ENCODE measurements at places on chromosomes 12 and 14.
A peak's percentile ranks its signal among the peaks of the same experiment; 100 is the strongest.

DNA sequence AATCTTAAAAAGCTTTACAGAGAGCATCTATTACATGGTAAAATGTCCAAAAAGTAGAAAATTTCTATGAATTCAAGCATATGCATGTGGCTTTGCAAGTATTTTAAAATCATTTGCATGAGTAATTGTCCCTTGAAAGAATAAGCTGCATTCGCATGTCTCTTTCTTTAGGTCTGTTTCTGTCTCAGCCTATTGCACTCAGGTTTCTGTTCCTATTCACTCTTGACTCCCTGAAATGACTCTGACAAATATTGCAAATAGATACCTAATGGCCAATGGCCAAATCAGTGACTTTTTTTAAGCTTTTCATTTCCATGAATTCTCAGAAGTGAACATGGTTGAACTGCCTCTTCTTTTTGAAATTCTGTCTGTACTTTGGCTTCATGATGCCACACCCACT is 6.4 kb upstream of the TTC8 start:
- H3K36me3 ChIP-seq, result no peaks in the 10 kb centered on the region
- no peaks in the 10 kb centered on the region for H3K4me1 ChIP-seq
- H3K27me3 ChIP-seq, result no peaks in the 10 kb centered on the region
- no peak overlapping the region for H3K4me3 ChIP-seq
- no peak overlapping the region for H3K27ac ChIP-seq

- H3K27ac ChIP-seq, result no peak overlapping the region
- H3K4me3 ChIP-seq, result no peak overlapping the region
- peaks cover 5% of the 10 kb centered on the region for H3K4me1 ChIP-seq
- DNase-seq, result no peak
Measured at GRCh38 chr12:89134213-89134770, 218.0 kb downstream of the DUSP6 start.

DNA sequence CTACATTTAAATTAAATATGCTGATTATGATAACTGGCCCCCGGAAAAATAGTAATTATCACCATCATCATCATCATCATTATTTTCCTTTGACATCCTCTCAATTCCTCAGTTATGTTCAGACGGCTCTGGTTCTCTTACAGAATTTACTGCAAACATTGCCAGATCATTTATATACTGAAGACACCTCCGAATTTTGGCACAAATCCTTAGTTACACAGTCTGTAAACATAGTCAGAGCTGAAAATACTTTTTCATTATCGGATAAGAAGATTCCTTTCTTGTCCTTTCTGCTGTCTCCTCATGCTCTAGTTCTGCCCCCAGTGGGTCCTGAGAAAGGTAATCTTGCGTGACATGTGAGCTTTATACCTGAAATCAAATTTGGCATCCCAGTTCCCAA is 40.3 kb upstream of the CCDC60 start:
- no peaks in the 10 kb centered on the region for H3K27me3 ChIP-seq
- H3K36me3 ChIP-seq, result no peaks in the 10 kb centered on the region

GRCh38 chr14:25911831-25912230 is 686.0 kb downstream of the NOVA1 start:
- no peaks in the 10 kb centered on the region for H3K36me3 ChIP-seq
- no peak overlapping the region for H3K4me3 ChIP-seq
- no peaks in the 10 kb centered on the region for H3K27me3 ChIP-seq
- H3K27ac ChIP-seq, result no peak overlapping the region

DNA sequence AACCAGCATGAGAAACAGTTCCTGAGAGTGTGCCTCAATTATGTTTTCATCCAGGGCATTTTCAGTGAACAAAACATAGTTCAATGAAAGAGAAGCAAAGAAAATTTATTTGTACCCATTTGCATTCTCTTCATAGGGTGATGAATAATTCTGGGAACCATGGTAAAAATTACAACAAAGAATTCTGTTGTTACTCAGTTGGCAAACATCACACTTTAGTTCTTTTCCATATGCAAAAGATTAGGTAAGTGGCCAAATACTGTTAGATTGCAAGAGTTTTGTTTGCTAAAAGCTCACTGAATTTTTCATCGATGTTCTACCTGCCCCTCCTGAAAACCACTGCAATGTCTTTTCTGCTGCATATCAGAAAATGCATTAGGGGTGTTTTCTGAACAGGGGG is 132.4 kb upstream of the RGS6 start:
- no peaks in the 10 kb centered on the region for H3K4me1 ChIP-seq
- H3K27me3 ChIP-seq, result no peaks in the 10 kb centered on the region
- no peak overlapping the region for H3K4me3 ChIP-seq
- DNase-seq, result no peak
- no peaks in the 10 kb centered on the region for H3K36me3 ChIP-seq
- H3K27ac ChIP-seq, result no peak overlapping the region

GRCh38 chr14:99569725-99570543 is 34.1 kb downstream of the CCDC85C start:
- H3K27me3 ChIP-seq, result no peaks in the 10 kb centered on the region
- no peak for DNase-seq
- no peak overlapping the region for H3K4me3 ChIP-seq

- H3K4me3 ChIP-seq, result no peak overlapping the region
- no peaks in the 10 kb centered on the region for H3K27me3 ChIP-seq
- peak overlapping the region; percentile 56 for H3K27ac ChIP-seq
Measured at GRCh38 chr14:74593241-74593953, 18.6 kb downstream of the LTBP2 start.

DNA sequence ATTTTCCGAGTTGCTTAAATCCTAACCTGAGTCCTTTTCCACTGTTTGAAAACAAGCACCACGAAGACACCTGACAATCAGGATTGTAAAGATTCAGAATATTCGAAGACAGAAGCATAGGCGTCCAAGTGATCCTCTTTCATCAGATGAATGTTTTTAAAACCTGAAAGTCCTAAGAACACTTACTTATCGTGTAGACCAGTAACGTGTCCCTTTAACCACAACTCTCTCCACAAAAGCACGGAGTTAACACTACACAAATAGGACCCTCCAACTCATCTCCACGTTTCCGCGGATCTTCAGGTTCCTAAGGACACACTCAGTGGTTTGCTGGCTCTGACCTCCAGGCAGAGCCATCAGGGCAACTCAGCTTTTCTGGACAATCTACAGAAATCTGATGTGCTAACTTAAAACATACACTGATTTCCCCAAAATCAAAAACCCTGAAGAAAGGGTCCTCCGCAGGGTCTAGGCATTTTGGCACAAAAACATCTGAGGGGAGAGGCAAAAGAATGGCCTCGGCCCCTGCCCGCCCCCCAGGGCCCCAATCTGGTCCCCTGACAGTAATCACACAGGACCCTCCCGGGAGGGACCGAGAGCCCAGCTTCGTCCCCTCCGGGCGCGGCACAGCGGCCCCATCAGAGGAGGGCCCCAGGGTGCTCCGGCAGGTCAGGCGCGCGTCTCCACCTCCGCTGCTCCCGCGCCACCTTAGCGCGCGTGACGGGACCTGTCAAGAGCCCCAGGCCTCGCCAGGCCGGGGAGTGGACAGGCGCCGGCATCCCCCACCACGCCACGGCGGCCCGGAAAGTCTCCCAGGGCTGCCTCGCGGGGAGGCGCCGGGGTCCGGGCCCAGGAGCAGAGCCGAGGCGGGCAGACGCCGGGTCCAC is 925 bp downstream of the DICER1 start:
- peaks cover 60% of the 10 kb centered on the region for H3K4me1 ChIP-seq
- no peaks in the 10 kb centered on the region for H3K36me3 ChIP-seq
- peak overlapping the region; percentile 67 for H3K4me3 ChIP-seq
- no peaks in the 10 kb centered on the region for H3K27me3 ChIP-seq
- DNase-seq, result no peak

GRCh38 chr12:54351341-54351740 is 12.9 kb downstream of the GPR84 start:
- peaks cover 25% of the 10 kb centered on the region for H3K36me3 ChIP-seq
- no peaks in the 10 kb centered on the region for H3K27me3 ChIP-seq
- no peak for DNase-seq
- no peaks in the 10 kb centered on the region for H3K4me1 ChIP-seq

DNA sequence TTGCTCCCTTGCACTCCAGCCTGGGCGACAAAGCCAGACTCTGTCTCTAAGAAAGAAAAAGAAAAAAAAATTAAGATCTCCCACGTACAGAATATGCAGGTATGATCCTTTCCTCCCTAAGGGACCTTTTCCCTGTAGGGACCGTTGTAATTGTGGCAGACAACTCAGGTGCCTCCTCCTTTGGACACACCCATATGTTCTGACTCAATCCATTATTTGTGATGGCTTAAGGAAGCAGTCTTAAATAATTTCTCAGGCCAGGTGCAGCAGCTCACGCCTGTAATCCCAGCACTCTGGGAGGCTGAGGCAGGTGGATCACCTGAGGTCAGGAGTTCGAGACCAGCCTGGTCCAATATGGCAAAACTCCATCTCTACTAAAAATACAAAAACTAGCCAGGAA is 53.1 kb downstream of the TMCC3 start:
- H3K27ac ChIP-seq, result peak overlapping the region; percentile 57
- no peak for DNase-seq
- no peaks in the 10 kb centered on the region for H3K27me3 ChIP-seq
- H3K36me3 ChIP-seq, result no peaks in the 10 kb centered on the region
- no peak overlapping the region for H3K4me3 ChIP-seq
- H3K4me1 ChIP-seq, result no peaks in the 10 kb centered on the region

DNA sequence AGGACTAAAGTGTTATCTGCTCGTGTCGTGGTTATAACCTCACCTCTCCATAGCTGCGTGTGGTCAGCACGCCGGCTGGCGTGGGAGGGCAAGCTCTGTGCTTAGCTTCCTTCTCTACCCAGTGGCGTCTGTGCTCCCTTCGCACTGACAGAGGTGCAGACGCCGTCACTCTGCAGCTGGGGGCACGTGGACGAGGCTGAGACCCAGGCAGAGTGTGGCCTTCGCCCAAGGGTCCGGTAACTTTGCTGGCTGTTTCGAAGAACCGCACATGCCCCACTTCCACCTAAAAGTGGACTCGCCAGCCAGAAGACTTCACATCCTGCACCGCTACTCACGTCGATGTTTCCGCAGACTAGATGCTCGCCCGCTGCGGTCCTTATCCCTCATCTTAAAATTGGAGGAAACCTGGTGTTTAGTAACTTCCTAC is 35.9 kb upstream of the DYNC1H1 start:
- H3K27ac ChIP-seq, result peak overlapping the region; percentile 47
- no peak for DNase-seq
- H3K27me3 ChIP-seq, result no peaks in the 10 kb centered on the region

GRCh38 chr12:53803703-53804102 is 51.9 kb upstream of the CISTR start:
- DNase-seq, result no peak
- peaks cover 8% of the 10 kb centered on the region for H3K27me3 ChIP-seq
- H3K4me3 ChIP-seq, result no peak overlapping the region

DNA sequence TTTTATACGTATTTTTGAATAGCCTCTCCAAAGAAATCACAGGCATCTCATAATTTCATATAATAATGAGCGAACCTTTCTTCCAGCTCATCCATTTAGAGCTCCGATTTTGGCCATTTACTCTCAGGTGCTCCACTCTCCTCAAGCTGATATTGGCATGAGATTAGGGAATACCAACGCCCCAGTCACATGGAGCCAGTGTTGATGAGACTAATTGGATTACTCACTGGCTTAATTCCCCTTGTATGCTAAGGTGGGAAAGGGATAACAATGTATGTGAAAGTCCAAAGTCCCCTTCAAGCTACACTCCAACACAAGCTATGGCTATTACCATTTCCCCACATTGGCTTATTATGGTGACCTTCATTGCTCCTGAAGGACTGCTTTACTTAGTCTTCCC is 76.6 kb upstream of the NAV3 start:
- no peaks in the 10 kb centered on the region for H3K27me3 ChIP-seq
- no peak overlapping the region for H3K4me3 ChIP-seq
- DNase-seq, result no peak
- no peaks in the 10 kb centered on the region for H3K4me1 ChIP-seq
- H3K27ac ChIP-seq, result no peak overlapping the region

GRCh38 chr12:124094733-124095132 is 121.7 kb downstream of the ZNF664 start:
- DNase-seq, result no peak
- no peak overlapping the region for H3K4me3 ChIP-seq
- H3K4me1 ChIP-seq, result no peaks in the 10 kb centered on the region
- H3K27me3 ChIP-seq, result no peaks in the 10 kb centered on the region
- no peak overlapping the region for H3K27ac ChIP-seq

DNA sequence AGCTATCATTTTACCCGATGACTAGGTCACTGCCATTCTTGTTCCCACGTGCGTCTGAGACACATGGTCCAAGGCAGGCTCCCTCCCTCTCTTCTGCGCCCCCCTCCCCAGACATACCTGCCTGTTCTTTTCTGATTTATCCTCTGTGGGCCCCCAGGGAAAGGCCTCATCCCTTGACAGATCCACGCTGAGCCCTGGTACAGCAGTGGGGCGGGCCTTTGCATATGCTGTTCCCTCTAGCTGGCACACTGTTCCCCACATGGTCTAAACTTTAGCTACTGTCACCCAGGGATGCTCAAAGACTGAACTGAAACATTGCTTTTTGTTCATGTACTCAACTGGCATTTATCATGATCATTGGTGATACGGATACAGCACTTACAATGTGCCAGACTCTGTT is 122.5 kb downstream of the SCARB1 start:
- no peak for DNase-seq
- H3K36me3 ChIP-seq, result no peaks in the 10 kb centered on the region
- no peaks in the 10 kb centered on the region for H3K27me3 ChIP-seq

DNA sequence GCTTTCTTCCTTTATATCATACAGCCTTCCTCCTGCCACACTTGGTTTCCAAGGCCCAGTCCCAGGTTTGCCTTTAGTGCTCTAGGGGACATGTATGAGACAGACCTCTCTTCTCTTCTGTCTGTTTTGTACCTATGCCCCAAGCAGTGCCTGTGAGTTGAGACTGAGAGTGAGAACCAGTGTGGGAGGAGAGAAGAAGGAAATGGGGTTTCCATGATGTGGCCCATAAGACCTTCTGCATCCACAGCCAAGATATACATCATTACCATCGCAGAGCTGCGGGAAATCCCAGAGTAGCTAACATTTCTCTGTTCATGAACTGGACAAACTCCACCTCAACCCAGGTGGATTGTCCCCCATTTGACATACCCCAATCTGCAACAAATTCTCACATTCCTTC is 2.8 kb downstream of the TESPA1 start:
- no peak overlapping the region for H3K4me3 ChIP-seq
- DNase-seq, result no peak
- H3K4me1 ChIP-seq, result no peaks in the 10 kb centered on the region
- H3K36me3 ChIP-seq, result no peaks in the 10 kb centered on the region
- no peaks in the 10 kb centered on the region for H3K27me3 ChIP-seq
- no peak overlapping the region for H3K27ac ChIP-seq

- DNase-seq, result no peak
- H3K36me3 ChIP-seq, result no peaks in the 10 kb centered on the region
- H3K27ac ChIP-seq, result no peak overlapping the region
Measured at GRCh38 chr12:30546121-30546520, 149.5 kb downstream of the IPO8 start.

GRCh38 chr12:106123551-106124081 is 15.1 kb downstream of the NUAK1 start:
- no peaks in the 10 kb centered on the region for H3K36me3 ChIP-seq
- H3K4me3 ChIP-seq, result no peak overlapping the region
- no peaks in the 10 kb centered on the region for H3K4me1 ChIP-seq

Data from esophagus squamous epithelium (tissue), 5 donors.